ENCODE measurements at places on chromosomes 16 and 17.

DNA sequence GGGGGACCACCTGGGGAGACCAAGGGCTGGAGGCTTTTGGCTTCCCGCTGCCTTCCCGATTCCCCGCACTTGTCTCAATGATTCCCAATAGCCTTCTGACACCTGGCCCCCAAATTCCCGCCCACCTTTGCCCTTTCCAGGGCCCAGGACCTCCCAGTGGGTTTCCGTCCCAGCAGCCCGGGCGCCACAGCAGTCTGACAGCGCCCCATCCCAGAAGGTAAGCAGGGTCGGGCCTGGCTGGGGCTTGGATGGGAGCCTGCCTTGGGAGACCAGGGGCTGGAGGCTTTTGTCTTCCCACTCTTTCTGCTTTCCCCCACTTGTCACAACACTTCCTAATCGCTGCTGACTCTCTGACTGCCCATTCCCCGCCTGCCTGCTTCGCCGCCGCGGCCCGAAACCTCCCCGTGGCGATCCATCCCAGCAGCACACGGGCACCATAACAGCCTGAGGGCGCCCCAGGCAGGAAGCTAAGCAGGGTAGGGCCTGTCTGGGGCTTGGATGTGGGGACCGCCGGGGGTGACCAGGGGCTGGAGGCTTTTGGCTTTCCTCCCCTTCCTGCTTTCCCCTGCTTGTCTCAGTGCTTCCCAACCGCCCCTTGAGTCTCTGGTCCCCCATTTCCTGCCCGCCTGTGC is 2289.3 kb downstream of the TP53TG3F start:
- no peak for DNase-seq

DNA sequence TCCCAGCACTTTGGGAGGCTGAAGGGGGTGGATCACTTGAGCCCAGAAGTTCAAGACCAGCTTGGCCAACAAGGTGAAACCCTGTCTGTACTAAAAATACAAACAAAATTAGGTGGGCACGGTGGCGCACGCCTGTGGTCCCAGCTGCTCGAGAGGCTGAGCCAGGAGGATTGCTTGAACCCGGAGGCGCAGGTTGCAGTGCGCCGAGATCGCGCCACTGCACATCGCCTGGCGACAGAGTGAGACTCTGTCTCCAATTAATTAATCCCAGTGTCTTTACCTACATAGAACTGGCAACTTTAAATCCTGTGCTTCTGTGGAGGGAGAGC is 1.5 kb upstream of the ELOB start:
- DNase-seq = no peak

GRCh38 chr16:64498363-64498762 is 623.5 kb downstream of the CDH11 start:
- no peak for DNase-seq

- DNase-seq = no peak
Measured at GRCh38 chr17:8062807-8063483, 24.1 kb downstream of the ALOX15B start.

DNA sequence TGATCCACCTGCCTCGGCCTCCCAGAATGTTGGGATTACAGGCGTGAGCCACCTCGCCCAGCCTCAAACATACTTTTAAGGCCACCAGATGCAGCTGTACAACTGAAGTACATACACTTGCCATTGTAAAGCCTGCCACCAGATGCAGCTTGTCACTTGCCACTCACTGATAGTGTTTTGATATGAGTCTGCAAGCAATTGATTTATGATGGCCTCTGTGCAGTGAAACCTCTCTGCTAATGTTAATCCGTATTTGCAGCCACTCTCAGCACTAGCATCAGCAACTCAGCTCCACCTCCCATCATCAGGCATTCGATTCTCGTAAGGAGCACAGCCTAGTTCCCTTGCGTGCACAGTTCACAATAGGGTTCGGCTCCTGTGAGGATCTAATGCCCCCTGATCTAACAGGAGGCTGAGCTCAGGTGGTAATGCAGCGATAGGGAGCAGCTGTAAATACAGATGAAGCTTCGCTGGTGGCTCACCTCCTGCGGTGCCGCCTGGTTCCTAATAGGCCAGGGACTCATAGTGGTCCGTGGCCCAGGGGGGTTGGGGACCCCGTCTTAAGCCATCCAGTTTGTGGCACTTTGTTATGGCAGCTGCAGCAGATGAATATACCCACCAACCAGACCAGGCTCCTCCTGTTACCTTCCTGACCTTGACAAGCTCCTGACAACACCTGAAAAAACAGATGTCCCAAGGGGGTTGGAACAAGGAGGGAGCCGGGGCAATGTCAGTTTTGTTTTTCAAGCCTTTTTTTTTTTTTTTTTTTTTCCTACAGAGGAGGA is 1.3 kb upstream of the HERPUD1 start:
- DNase-seq = peak; percentile 74

- DNase-seq = no peak
Measured at GRCh38 chr16:84507011-84507982, 2.8 kb upstream of the MEAK7 start.

GRCh38 chr16:58127033-58127556 is 2.1 kb downstream of the CFAP20 start:
- no peak for DNase-seq

DNA sequence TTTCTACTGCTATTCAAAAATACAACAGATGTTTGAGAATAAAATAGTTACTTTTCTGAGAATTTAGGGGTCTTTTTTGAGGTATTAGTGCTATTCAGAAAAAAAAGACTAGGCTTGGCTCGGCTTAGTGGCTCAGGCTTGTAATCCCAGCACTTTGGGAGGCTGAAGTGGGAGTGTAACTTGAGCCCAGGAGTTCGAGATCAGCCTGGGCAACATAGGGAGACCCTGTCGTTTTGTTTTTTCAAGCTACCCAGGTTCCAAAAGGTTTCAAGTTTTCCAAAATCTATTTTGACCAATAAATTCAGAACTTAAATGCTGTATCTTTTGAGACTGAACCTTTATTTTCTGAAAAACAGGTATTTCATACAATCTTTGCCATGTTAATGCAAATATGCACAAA is 3.2 kb upstream of the ARL6IP1 start:
- no peak for DNase-seq

- no peak for DNase-seq
Measured at GRCh38 chr17:30172560-30172959, 55.9 kb downstream of the NSRP1 start.

DNA sequence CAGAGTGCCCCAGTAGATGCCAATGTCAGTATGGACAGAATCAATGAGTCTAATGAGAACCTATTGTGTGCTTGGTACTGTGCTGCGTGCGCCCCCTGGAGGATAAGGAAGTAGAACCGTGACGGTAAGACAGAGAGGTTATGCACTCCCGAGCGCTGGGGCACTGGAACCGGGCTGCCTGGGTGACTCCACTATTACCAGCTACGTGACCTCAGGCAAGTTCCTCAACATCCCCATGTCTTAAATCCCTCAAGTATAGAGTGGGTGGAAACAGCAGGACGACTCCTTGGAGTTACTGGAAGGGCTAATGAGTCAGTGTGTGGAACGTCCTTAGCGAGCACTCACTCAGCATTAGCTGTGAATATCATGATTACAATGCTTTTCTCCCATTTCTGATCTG is 16.2 kb downstream of the CHST4 start:
- no peak for DNase-seq

DNA sequence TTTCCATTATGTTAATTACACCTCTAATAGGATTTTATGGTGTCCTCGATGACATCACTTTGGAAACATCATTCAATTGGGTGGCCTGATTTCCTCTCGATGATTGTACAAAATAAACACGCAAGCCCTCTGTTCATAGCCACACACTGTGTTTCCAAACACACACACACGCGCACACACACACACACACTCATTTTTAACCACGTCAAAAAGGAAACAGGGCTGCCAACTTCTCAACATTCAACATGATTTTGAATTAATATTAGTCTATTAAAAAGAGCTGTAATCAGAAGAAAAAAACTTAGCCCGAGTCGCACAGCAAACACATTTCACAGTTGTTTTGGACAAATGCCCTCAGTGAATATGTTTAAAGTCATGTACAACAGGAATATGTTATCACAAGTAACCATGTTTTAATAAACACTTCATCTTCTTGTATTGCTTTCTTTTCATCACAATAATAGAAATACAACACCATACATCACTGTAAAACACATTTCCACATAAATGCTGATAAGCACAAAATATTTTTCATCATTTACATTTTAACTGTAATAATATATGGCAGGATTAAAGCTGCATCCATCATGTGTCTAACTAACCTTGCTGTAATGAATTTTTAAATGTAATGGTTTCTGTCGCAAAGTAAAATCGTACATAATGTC is 219.1 kb upstream of the IRX3 start:
- peak; percentile 89 for DNase-seq

DNA sequence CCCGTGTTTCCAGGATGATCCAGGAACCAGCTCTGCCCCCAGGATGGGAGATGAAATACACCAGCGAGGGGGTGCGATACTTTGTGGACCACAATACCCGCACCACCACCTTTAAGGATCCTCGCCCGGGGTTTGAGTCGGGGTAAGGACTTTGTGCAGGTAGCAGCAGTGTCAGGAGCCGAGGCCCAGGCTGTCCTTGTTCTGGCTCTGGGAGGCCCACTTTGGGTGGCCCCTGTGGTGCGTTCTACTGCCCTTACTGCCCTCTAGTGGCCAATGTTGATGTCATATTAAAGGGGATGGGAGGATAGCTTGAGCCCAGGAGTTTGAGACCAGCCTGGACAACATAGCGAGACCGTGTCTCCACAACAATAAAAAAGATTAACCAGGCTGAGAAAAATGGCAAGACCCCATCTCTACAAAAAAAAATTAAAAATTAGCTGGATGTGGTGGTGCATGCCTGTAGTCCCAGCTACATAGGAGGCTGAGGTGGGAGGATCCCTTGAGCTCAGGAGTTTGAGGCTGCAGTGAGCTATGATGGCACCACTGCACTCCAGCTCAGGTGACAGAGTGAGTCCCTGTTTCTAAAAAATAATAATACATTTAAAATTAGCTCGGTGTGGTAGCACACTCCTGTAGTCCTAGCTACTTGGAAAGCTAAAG is 20.9 kb upstream of the CLEC18A start:
- peak; percentile 0 for DNase-seq

DNA sequence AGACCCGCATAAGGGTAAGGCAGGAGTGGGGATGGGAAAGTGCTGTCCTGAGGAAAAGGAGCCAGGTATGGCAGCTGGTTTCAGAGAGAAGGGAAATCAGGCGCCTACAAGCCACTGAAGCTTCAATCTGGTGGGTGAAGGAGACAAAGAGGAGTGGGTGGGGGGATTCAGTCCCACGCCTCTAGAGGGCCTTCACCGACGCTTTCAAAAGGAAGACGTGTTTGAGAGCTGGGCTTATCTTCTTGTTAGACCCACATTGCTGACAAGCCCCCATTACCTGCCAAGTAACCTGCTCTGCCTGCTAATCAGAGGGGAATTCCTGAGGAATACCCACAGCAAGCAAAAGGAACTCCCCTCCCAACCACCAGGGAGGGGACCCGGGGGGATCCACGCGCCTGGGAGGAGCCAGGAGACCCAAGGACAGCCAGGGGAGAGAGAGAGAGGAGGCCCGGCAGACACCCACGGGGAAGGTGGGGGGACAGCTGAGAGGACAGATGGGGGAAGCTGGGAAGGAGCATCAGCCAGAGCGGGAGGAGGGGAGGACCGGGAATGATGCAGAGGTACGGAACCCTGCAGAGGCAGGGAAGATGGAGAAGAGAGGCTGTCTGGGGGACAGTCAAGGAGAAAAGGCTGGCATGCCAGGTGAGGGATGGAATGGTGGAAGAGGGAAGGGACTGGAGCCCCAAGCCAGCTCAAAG is 1.0 kb downstream of the MTMR4 start:
- no peak for DNase-seq

- no peak for DNase-seq
Measured at GRCh38 chr16:1534021-1535020, 855 bp downstream of the TMEM204 start.

GRCh38 chr16:85556456-85557082 is 56.6 kb upstream of the GSE1 start:
- DNase-seq = peak; percentile 39

DNA sequence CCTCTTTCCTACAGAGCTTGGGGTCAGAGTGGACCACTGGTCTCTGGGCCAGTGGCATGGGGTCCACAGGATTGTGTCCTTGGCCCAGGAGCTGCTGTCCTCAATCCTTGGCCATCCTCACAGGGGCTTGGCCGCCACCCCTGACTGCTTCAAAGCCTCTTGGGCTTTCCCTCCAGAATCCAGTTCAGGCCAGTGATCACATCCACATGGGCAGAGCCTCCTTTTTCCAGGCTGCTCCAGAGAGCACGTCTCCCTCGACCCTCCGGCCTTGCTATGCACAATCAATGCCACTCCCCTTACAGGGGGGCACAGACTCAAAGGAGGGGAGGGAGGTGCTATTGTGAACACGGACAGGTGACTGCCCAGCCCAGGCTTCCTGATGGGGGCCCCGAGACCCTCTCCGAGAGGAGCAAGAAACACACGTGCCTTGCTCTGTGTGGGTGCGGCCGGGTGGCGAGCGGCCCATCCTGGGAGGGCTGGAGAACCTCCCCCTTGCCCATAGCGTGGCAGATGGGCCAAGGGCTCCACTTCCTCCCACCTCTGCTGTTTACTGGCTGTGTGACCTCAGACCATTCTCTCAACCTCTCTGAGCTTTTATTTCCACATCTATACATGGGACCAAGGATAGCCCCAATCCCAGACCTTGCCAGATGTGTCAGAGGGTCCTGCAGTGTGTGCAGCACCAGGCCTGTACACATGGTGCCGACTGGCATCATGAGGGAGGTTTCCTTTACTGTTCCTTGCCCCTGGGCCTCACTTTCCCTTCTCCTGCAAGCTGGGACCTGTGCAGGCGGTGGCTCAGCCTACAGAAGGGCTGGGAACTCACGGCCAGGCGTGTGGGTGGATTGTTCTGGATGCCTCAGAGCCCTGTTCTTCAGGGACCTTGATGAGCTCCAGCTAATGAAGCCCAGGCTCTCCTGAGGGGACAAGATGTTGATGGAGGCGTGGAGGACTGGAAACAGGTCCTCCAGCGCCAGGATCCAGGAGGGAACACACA is 229.0 kb upstream of the GSE1 start:
- no peak for DNase-seq

- no peak for DNase-seq
Measured at GRCh38 chr17:20073055-20073979, 64.2 kb downstream of the SPECC1 start.

DNA sequence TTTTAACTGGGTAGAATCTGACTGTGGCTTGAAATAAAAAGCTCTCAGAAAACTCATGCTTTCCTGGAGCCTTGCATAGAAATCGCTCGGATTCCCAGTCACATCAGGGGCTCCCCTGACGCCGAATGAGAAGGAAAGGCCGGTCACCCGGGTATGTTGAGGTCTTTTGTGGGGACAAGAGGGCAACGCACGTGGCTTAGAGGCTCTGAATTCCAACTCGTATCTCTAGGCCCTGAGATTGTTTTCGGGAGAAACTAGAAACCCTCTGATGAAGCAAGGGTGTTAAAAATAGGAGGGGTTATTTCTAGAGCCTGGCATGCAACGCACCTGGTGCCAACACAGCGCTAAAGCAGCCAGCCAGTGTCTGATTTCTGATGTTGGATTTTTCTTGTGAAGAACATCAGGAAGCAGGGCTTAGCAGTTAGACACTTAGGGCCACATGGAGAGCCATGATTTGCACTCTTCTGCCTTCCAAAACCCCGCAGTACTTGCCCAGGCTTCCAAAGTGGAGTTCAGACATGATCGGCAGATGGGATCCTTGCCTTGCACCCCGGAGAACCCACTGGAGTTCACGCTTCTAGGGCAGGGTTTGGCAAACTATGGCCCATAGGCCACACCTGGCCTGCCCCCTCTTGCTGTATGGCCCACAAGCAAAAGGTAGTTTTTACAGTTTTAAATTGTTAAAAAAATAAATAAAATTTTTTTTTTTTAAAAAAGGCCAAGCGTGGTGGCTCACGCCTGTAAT is 12.6 kb downstream of the CACNG1 start:
- DNase-seq = no peak

- peak; percentile 60 for DNase-seq
Measured at GRCh38 chr16:73040136-73040535, 7.8 kb downstream of the ZFHX3 start.
